Smooth muscle cell of the brain vasculature (primary cell): ENCODE measurements at places on chromosomes 12 and 14.
A peak's percentile ranks its signal among the peaks of the same experiment; 100 is the strongest.

- peak; percentile 17 for DNase-seq
These were observed at the start of gene GPR68 for GRCh38 chr14:91244501-91244901. TSS of gene GPR68 (minus strand) at chr14:91244704. CDS start at chr14:91235050, 9,654 bp downstream.

DNA sequence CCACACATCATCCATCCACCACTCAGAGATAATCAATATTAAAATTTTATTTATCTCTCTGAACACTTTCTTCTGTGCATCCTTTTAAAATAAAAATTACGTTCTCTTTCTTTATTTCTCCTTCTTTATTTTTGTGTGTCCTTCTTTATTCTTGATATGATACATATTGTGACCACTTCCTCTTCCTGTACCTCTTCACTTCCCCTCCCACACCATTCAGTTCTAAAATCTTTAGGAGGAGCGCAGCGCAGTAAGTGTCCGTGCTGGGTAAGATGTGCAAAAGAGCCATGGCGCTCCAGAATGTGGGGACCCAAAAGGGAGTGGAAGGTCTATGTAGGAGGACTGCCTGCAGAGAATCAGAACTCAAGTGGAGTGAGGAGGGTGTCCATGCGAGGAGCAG, 256.7 kb downstream of the ITPR2 start:
- DNase-seq: no peak

GRCh38 chr14:51859131-51859530, 1.3 kb upstream of the GNG2 start:
- no peak for DNase-seq

DNA sequence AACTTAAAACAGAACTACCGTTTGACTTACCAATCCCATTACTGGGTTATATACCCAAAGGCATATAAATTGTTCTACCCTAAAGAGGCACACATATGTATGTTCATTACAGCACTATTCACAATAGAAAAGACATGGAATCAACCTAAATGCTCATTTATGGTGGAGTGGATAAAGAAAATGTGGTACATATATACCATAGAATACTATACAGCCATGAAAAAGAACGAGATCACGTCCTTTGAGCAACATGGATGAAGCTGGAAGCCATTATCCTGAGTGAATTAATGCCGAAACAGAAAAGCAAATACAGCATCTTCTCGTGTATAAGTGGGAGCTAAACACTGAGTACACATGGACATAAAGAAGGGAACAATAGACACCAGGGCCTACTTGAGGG, 31.8 kb downstream of the TMEM229B start:
- no peak for DNase-seq

DNA sequence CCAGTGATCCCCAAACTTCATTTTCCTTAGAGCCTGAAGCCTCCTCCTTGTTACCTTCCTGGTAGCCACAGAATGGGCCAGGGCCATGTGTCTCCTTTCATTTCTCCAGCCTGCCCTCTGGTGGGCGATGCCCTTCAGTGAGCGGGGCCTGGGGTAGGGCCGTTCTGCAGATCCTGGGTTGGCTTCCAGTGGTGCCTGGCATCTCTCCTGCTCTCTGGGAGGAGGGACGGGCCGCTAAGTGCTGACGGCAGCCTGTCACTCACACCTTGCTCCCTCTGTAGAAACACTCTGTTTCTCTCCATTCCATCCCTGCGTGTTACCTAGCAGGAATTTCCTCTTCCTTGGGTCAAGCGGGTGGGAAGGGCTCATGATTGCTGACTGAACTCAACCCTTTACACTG, 232.1 kb downstream of the CACNA1C start:
- DNase-seq: peak; percentile 56

GRCh38 chr12:131737150-131737827, 26.4 kb downstream of the SFSWAP start:
- DNase-seq: no peak

GRCh38 chr14:33350366-33350990, 411.8 kb downstream of the NPAS3 start:
- no peak for DNase-seq

DNA sequence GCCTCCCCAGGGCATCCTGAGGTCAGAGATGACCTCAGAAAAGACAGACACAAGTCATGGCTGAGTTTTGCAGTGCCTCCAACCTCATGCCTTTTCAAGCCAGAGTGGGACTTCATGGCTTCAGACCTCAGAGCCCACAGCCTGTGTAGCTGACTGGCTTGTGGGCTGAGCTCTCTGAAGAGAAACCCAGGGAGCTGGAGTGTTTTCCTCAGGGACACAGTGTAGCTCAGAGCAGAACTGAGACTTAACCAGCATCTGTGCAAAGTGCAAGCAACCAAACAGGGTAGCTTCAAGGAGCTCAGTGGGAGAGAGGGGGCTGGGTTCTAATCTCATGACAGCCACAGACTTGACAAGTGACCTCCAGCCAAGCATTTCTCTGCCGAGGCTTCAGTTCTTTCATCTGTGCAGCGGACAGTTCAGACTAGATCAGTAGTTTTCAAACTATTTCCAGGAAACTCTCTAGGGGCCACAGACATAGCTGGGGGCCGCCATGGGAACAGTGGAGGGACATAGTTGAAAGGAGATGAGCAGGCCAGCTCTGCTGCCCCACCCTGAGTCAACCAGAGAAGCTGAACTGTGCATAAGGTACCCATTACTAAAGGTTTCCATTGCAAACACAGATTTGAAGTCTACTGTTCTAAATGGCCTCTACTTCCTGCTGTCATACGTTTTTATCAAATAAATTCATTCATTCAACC, 80.0 kb downstream of the LGMN start:
- no peak for DNase-seq

- DNase-seq: no peak
These were observed 288.4 kb downstream of the NUAK1 start for GRCh38 chr12:105850103-105850968.

GRCh38 chr12:9590441-9590840, 17.3 kb downstream of the KLRB1 start:
- DNase-seq: no peak
